Suppressor macrophage treated with lipopolysaccharide for 4 hours (primary cell): ENCODE measurements at places on chromosomes 5 and 9.

GRCh38 chr9:114462791-114463190 is 42.5 kb downstream of the WHRN start:
- no peak for DNase-seq

GRCh38 chr9:14437354-14438231 is 123.7 kb upstream of the NFIB start:
- DNase-seq, result no peak

GRCh38 chr9:112048924-112049691 is 126.0 kb downstream of the SUSD1 start:
- no peak for DNase-seq

GRCh38 chr5:165735388-165735787 is 2230.0 kb downstream of the MAT2B start:
- DNase-seq, result no peak

DNA sequence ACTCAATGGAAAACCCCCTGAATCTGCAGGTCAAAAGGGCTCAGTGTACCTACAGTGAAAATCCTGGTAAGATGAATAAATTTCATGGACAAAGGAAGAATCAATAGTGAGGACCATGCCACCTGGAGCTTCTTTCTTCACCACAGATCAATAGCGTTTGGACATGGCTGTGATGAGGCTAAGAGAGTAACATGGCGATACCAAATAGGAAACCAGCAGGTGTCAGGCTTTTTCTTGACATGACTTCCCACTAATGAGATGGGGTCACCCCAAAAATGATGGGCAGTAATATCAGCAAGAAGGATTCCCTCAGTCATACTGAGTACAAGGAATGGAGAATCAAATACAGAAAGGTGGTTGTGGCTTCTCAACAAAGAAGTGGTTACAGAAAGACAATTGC is 208.5 kb upstream of the PLPPR1 start:
- DNase-seq, result no peak

GRCh38 chr5:531101-531748 is 7.0 kb upstream of the SLC9A3 start:
- DNase-seq, result no peak

GRCh38 chr9:7238247-7238637 is 480.5 kb downstream of the KDM4C start:
- no peak for DNase-seq

- DNase-seq, result no peak
Observed at GRCh38 chr9:115913696-115914095, 239.9 kb upstream of the PAPPA start.

DNA sequence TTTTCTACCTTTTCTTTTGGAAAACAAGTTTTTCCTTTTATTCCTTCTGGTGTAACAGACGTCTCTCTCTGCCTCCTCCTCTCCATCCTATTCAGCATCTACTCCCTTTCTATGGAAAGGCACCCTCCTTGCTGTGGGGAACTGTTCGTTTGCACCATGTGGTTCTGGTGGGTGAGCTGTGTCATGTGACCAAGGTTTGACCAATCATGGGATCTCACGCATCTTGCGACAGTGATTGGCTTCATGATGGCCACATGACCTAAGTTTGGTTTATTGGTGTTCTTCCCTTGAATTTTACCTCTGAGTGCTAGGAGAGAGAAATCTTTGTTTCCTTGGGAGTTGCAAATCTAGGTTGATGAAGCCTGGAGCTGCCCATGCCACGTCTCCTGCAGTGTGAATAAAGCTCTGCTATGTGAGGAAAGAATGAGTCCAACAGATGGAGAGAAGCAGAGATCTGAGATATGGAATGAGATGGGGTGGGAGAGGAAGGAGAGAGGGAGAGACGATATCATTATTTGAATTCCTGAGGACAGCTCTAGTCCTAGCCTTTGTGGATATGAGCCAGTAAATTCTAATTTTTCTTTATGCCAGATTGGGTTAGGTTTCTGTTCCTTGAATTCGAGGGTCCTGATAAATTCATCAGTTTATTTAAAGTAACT is 178.8 kb upstream of the IL12B start:
- no peak for DNase-seq

DNA sequence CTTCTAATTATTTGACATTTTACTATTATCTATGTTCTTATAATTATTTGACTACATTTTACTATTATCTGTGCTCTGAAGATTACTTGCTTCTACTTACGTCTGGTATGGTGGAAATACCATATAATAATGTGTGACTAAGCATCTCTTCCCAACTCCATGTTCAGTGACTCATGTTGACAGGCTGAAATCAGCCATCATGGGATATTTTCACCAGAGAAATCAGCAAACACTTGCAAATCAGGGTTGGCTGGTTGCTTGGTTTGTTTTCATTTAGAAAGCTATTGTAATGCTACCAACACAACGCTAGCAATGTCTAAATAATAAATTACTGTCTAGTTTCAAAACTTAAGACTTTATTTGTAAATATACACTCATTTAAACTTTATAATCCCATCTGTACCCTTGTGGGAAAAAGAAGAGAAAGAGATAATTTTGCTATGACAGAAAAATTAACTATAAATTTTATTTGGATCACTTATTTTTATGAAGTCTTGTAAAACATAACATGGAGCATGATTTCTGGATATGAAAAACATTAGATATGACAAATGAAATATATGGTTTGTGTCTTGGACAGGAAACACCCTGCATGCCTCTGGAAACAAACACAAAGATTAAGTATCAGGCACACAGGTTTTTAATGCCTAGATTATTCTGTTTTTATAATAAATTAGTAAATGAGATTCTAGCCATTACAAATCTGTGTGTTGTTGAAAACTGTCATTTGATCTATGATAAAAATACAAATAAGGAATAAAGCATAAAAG is 337.6 kb downstream of the BNC2 start:
- DNase-seq, result peak; percentile 15

DNA sequence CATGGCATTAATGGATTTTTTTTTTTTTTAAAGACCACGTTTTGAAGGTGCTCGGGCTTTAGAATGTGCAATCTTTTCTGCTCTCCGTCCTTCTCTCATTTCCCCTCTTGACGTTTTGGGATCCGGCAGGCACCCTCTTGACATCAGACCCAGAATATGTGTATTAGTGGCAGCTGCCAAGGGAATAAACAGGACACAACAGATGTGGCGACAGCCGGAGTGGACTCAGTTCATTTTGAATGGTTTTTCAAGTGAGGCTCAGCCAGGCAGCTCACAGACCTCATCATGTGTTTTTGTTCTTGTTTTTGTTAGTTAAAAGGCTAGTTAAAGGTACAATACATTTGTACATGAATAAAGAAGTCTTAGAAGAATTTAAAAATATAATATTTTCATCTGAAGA is 365.0 kb upstream of the SEMA6A start:
- DNase-seq, result no peak

DNA sequence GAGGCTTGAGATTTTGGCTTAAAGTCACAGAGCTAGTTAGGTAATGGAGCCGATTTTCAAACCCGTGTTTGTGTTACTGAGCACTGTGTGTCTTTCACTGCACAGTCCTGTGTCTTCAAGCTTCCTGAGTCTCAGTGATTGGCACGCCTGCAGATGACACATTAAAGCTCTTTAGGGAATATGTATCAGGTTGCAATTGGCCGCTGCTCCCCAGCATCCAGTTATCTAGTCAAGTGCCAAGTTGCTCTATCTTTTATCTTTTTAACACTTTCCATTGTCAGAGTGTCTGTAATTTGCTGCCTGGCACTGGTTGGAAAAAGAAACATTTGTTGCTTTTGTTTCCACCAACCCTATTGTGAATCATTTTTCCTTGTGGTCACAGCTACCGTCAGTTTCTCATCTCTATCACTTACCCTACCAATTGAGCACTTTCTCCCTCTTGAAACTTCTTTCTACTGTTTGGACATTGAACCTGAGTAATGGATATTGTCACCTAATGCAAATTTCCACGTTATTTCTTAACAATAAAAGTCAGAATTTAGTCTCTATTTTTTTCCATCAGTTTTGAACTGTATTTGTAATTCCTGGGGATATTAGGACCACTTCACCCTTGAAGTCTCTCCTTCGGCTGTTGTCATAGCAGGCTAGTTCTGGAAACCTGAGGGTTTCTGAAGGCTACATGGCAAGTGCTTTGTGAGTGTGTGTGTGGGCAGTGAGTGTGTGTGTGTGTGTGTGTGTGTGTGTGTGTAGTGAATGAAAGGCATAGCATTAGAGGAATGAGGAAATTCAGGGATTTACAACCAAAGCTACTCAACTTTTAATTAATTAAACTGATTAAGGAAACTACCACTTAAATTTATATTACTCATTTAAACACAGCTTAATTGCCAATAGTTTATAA is 274.3 kb downstream of the ISL1 start:
- no peak for DNase-seq

DNA sequence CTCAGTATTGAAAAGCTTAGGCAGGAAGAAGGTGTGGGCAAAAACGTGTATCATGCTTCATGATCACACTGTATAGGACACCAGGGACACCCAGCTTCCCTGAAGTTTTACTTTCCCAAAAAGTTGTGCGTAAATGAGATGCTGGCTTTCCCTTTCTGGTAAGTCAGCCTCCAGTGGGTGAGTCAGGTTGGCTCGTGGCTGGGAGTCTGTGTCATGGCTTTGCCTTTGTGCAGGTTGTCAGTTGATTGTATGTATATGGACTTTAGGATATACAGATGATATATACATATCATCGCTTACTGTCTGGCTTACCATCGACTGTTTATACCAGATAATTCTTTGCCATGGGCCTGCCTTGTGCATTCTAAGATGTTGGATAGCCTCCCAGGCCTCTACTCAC is 34.2 kb downstream of the ADRB2 start:
- DNase-seq, result no peak

- DNase-seq, result no peak
Observed at GRCh38 chr9:15182101-15182551, 124.9 kb downstream of the TTC39B start.

DNA sequence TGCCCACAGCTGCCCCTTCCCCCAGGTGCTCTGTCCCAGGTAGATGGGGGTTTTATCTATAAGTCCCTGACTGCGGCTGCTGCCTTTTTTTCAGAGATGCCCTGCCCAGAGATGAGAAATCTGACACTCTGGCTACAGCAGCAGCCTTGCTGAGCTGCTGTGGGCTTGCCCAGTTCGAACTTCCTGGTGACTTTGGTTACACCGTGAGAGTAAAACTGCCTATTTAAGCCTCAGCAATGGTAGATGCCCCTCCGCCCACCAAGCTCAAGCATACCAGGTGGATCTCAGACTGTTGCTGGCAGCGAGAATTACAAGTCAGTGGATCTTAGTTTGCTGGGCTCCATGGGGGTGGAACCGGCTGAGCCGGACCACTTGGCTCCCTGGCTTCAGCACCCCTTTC is 56.8 kb downstream of the MINAR2 start:
- no peak for DNase-seq
